NCI-H2029 (cell line): ENCODE measurements at places on chromosomes 5 and 9.

GRCh38 chr9:22105005-22105722 lies 96.1 kb upstream of the CDKN2B start:
- no peak for DNase-seq

- DNase-seq: no peak
These were observed 15.4 kb upstream of the C9 start for GRCh38 chr5:39379693-39380092.

DNA sequence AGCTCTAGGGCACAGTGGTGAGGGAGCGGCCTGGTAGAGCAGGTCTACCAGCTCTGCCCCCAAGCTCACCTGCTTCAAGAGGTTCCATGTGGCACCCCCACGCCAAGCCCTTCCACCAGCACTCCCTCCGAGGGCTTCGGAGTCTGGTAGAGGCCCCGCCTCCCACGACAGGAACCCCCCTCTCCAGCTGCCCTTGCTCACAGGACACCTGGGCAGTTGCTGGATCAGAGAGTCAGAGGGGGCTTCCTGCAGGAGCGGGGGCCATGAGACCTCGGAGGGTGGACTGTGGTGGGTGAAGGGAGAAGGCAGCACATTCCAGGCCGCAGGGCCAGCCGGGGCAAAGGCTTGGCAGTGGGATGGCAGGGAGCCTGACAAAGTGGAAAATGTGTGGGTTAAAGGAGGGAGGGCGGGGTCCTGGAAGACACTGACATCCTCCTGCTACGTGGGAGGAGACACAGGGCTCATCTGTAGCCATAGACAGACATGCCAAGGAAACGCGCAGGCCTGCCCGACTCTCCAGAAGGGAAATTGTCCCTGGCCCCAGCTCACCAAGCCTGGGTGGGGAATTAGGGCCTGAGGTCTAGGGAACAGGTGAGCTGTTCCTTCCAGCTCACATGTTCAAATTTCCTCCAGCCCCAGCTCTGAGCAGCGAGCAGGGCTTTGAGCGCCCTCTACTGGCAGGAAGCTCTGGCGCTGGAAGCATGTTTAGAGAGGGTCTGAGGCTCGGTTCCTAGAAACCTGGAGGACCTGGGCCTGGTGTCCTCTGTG lies 74.2 kb downstream of the NTNG2 start:
- DNase-seq: peak; percentile 79

- DNase-seq: no peak
These were observed 11.3 kb upstream of the SCGB3A1 start for GRCh38 chr5:180602481-180603075.

DNA sequence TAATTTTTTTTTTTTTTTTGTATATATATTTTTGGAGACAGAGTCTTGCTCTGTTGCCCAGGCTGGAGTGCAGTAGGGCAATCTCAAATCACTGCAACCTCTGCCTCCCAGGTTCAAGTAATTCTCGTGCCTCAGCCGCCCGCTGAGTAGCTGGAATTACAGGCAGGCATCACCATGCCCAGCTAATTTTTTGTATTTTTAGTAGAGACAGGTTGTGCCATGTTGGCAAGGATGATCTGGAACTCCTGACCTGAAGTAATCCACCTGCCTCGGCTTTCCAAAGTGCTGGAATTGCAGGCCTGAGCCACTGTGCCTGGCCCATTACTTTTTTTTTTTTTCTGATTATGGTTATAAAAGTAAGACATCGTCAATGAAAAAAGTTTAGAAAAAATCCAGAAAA lies 84.0 kb upstream of the LMNB1 start:
- no peak for DNase-seq

DNA sequence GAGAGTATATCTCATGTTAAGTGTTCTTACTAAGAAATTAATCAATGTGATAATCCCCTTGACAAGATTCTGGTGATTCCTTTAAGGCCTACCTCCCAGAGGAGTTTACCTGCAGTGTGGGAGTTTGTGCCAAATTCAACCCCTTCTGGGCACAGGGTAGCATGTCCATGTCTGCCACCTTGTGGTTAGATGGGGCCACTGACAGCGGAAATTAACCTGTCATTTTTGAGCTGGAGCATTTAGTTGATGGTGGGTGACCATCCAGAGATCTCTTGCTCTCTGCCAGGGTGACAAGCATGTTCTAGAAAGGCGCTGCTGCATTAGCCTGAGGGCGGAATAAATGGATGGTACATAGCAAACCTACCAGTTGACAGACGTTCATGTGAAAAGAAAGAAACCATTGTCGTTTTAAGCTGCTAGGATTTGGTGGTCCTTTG lies 132.2 kb downstream of the FBXO4 start:
- peak; percentile 20 for DNase-seq
